Stimulated activated CD4-positive, alpha-beta T cell treated with anti-CD3 and anti-CD28 coated beads, Interleukin-4, amount 100 ng/mL, for 48 hours (primary cell): ENCODE measurements at places on chromosomes 13 and 19.

- no peak for DNase-seq
These were observed 71.6 kb upstream of the TEX29 start for GRCh38 chr13:111248822-111249221.

GRCh38 chr19:39752390-39752789 lies 14.6 kb upstream of the CLC start:
- DNase-seq: no peak

GRCh38 chr13:113297370-113298042 lies 467 bp downstream of the LAMP1 start:
- DNase-seq: peak; percentile 31

GRCh38 chr13:22235285-22235949 lies 564.5 kb downstream of the FGF9 start:
- DNase-seq: no peak

DNA sequence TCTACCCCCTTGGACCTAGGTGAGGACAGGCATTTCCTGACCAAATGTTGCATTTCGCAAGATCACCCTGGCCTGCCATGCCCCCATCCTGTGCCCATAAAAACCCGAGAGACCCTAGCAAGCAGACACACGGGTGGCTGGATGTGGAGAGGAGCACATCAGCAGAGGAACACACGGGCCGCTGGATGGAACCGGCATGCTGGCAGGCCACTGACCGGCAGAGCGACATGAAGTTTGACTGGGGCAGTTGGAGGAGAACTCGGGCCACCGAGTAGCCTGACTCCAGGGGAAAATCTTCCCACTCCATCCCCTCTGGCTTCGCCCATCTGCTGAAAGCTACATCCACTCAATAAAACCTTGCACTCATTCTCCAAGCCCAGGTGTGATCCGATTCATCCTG lies 329.3 kb downstream of the FGF9 start:
- no peak for DNase-seq
